ENCODE measurements at places on chromosomes 16 and 17.

DNA sequence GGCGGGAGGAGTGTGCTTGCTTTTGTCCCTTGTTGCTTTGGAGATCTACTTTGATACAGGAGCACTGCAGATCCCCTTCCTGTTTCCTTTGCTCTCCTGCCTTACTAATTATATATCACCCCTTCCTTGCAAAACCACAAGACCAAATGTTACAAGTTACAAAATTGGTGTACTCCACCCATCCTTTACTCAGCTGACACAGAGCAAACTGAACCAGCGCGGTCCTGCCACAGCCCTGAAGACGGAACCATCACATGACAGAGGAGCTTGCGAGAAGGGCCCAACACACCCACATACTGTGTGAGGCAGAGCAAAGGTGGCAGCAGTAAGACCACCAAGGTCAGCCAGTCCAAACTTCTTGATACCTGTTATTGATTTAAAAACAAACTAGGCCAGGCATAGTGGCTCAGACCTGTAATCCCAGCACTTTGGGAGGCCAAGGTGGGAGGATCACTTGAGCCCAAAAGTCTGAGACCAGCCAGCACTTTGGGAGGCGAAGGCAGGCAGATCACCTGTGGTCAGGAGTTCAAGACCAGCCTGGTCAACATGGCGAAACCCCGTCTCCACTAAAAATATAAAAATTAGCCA lies 33.2 kb downstream of the CYTH1 start:
- DNase-seq: peak; percentile 89

- DNase-seq: no peak
Observed at GRCh38 chr17:1896243-1897104, 66.7 kb downstream of the RPA1 start.

DNA sequence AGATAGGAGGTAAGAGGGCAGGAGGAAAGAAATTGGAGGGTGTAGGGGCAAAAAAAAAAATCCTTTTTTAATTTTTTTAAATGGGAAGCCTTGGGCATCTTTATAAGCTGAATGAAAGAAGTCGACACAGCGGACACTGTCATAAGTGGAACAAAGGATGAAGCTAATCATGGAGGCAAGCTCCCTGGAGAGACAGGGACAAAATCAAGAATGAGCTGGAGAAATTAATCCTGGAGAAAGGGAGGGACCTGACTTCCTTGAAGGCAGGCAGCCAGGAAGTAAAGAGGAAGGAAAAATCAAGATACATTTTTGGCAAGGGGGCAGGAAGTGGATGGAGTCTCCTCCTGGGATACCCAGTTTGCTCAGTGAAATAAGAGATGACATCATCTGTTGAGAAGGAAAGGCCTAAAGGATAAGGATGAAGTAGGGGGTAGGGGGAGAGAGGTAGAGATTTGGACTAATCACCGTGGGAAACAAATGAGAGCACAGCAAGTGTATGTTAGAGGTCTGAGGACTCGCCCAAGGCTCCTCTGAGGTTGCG lies 179.3 kb downstream of the SLC39A11 start:
- DNase-seq: no peak

DNA sequence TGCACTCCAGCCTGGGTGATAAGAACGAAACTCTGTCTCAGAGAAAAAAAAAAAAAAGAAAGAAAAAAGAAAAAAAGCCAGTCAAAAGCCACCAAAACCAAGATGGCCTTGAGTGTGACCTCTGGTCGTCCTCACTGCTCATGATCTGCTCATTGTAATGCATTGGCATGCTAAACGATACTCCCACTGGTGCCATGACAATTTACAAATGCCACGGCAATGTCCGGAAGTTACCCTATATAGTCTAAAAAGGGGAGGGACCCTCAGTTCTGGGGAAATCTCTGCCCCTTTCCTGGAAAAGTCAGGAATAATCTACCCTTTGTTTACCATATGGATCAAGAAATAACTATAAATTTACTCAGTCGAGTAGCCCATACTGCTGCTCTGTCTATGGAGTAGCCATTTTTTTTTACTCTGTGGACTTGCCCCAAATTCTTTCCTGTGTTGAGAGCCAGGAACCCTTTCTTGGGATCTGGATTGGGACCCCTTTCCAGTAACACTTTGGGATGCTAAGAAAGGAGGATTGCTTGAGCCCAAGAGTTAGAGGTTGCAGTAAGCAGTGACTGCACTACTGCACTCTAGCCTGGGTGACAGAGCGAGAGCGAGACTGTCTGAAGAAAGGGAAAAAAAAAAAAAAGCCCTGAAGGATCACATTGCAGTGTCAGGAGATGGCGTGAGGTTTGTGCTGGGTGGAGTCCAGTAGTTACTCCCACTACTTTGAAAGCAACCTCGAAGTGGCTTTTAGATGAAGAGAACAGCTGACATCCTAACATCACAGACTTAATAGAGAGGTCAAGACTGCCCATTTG lies 3.7 kb upstream of the TMEM231 start:
- DNase-seq: no peak

GRCh38 chr17:70658317-70658716 lies 489.0 kb downstream of the KCNJ2 start:
- DNase-seq: no peak

GRCh38 chr16:2019518-2019920 lies at the start of gene NPW:
Gene NPW (plus strand): TSS chr16:2019785.
- DNase-seq: peak; percentile 21

GRCh38 chr17:27389542-27390140 lies 66.6 kb upstream of the KSR1 start:
- no peak for DNase-seq

- no peak for DNase-seq
Observed at GRCh38 chr16:80283466-80284392, 257.1 kb upstream of the DYNLRB2 start.

DNA sequence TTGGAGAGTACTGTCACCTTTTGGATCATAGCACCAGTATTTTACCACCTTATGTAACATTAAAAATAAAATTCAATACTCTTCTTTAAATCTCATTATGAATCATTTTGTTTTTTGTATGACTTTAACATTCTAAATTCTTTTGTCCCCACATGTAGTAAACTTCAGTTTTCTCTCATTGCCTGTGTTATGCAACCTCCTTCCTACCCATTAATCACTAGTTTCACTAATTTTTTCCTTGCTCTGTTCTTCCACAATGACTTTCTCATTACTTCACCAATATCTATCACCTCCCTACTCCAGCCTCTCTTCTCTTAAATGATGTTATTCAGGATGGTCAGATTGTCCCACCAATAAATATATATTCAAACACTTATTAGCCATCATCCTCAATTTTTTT lies 68.7 kb downstream of the TTC19 start:
- no peak for DNase-seq

GRCh38 chr16:86642087-86642486 lies 63.7 kb downstream of the FOXL1 start:
- no peak for DNase-seq

DNA sequence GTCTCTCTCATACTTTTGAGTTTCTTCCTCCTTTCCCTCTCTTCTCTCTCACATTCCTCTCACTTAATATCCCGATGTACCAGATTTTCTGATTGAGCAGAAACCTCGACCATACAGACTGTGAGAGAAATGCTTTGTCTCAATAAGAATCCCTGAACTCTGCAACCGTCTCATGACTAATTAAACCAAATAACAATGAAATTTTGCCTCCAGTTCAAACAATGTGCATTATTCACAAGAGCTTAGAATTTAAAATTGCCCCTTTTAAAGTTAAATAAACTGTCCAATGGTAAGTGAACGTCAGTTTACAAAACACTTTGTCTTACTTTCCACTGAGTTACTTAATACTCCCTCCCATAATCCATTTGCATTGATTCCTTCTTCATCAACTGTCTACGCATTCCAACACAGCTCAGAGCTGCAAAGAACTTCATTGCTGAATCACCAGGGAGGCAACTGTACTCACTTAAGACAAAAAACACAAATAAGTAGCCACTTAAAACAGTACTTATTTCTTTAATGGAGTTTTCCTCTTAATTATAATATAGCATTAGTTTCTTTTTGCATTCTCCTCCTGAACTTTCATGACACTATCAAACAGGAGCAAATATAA lies 4.9 kb downstream of the CDH11 start:
- DNase-seq: no peak

DNA sequence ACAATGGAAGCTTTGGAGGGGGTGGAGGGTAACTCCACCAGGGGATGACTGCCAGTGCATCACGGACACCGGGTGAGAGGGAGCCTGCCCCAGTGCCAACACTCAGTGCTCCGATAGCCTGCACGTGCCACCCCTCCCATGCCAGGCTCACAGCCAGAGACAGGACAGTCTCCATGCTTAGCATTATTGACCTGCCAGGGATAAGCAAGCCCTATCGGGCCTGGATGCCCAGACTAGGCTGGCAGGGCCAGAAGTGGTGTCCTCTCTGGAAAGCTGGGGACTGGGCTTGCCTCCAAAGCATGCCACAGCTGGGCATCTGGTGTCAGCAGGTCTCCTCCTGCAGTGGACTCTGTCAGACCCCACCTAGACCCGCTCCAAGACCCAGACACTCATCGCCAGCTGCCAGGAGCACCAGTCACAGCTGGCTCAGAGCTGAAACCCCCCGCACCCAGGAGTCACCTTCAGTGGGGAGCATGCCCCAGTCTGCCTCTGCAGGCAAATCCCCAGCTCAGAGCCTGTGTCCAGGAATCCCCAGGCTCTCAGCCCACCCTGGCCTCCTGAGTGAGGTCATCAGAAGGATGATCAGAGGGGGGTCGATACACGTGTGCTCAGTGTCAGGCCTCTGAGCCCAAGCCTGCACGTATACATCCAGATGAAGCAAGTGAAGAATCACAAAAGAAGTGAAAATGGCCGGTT lies 1.8 kb upstream of the RHBDF1 start:
- no peak for DNase-seq

DNA sequence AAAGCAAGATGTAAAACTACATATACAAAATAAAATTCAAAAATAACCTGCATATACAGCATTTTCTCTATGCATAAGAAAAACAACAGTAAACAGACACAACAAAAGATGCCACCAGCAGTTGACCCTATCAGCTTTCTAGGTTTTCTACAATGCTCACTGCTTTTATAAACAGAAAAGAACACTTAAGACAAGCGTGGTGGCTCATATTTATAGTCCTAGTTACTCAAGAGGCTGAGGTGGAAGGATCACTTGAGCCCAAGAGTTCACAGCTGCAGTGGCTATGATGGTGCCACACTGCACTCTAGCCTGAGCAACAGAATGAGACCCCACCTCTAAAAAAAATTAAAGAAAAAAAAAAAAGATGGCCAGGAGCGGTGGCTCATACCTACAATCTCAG lies 46.5 kb upstream of the ATP2A3 start:
- DNase-seq: no peak

- DNase-seq: no peak
Observed at GRCh38 chr17:80892900-80893603, 98.6 kb upstream of the CHMP6 start.

GRCh38 chr17:11996722-11997146 lies 541 bp downstream of the ZNF18 start:
- peak; percentile 44 for DNase-seq

DNA sequence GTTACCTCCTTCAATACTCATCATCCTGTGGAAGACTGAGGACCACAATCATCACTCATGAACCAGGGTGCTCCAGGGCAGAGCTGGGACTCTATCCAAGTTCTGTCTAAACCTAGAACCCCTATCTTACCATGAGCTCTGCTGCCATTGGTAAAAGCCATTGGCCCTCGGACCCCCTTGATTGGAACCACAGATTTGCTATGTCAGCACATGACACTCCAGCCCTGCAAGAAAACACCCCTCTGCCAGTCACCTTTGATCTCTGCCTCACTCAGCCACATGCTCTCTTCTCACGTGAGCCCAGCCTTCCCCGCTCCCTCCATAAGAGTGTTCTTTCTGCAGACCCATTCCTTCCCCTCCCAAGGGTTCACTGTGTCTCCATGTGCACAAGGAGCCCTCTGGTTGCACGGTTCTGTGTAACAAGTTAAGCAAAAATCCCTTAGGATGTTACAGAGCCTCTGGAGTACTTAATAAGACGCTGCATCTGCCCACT lies 468.8 kb upstream of the DYNLRB2 start:
- DNase-seq: no peak

DNA sequence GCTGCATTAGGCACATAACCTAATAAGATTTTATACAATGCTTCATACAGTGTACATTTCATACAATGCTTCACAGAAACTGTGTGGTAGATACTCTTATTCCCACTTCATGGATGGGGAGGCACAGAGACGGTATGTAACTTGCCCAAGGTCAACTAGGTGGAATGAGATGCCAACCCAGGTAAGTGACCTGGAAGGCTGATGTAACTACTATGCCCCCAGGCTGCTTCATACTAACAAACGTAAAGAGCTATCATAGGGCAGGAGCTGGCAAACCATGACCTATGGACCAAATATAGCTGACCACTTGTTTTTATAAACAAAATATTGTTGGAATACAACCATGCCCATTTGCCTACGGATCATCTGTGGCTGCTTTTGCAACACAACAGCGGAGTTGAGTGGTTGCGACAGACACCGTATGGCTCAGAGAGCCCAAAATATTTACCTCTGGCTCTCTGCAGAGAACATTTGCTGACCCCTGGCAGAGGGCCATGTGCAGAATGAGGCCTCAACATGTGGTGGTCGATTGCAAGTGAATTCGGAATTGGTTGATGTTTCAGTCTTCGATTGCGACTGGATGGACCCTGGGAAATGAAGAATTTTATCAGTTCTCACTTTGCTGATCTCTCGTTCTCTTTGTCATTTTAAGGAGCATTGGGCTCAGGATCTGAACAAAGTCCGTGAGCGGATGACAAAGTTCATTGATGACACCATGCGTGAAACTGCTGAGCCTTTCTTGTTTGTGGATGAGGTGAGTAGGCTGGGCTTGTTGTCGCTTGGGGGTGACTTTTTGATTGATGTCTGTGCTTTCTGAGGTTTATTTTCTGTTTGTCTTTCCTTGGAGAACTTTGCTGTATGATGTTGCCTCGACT lies 109.7 kb downstream of the PLCG2 start:
- no peak for DNase-seq

DNA sequence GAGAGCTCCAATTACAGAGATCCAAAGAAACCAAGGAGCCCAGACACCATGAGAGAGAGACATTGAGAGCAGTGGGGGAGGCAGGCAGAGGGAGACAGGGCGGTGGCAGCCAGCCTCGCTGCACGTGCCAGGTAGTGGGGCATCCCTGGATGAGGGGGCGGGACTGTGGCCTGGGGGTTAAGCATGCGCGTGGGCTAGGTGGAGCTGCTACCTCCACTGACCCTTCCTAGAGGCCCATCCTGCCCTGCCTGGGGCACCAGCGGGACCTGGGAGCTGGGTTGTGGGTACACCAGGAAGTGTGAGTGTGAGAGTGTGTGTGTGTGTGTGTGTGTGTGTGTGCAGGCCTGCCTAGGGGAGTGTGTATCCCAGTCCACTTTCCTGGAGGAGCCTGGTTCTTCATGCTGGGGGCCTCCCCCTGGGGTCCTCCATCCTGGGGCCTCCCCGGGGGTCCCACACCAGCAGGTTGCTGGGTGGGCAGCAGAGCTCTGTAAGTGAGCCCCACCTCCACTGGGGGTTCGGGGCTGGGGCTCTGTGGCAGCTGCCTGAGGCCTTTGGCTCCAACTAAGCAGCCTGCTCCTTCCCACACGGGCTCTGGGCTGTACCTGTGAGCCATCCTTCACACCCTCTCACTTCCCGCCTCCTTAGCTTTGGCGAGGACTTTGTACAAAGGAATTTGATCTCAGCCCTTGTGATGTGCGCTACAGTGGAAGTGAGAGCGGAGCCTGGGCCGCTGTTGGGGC lies 127.4 kb downstream of the IRF8 start:
- DNase-seq: no peak

All from CD4-positive, alpha-beta T cell treated with Interleukin-12 subunit alpha and Interleukin-12 subunit beta, for 1 hour (primary cell).